ENCODE measurements at places on chromosomes 1 and 21. TPM values are rescaled to one million over a fixed set of nuclear protein-coding genes. Genes with fewer than 3 reads are reported as not detected.

RGS7 gene
- 1.0 TPM for total RNA-seq

C1orf115 gene
- 0.85 TPM for total RNA-seq

SPRR1A gene
- total RNA-seq = not detected

ARHGEF16 gene
- 0.66 TPM for total RNA-seq

CFHR4 gene
- not detected for total RNA-seq

B3GALT5 gene
- total RNA-seq = 0.10 TPM

KRTAP10-4 gene
- not detected for total RNA-seq

GLRX2 gene
- 9.5 TPM for total RNA-seq

HENMT1 gene
- 1.9 TPM for total RNA-seq

GPR25 gene
- total RNA-seq = not detected

AMY1B gene
- total RNA-seq = not detected

OR2T2 gene
- not detected for total RNA-seq

All from smooth muscle cell of the pulmonary artery (primary cell).